Natural killer cell treated with Interleukin-12 subunit alpha and Interleukin-12 subunit beta and Interleukin-15 and Interleukin-18, amount 100 ng/mL, for 72 hours (primary cell): ENCODE measurements at places on chromosomes 3 and 15. TPM values are rescaled to one million over a fixed set of nuclear protein-coding genes. Genes with fewer than 3 reads are reported as not detected.

- peak overlapping the region; percentile 99 for H3K4me3 ChIP-seq
- no peak overlapping the region for H3K27ac ChIP-seq
- no peaks in the 10 kb centered on the region for H3K27me3 ChIP-seq
- H3K36me3 ChIP-seq: peaks cover 22% of the 10 kb centered on the region
- peaks cover 70% of the 10 kb centered on the region for H3K4me1 ChIP-seq
Measured at GRCh38 chr15:70095408-70096214, 2.1 kb downstream of the TLE3 start.

The TIPIN gene
- total RNA-seq: 28.4 TPM

The PLSCR2 gene
- not detected for total RNA-seq

The RTP2 gene
- total RNA-seq: not detected

DNA sequence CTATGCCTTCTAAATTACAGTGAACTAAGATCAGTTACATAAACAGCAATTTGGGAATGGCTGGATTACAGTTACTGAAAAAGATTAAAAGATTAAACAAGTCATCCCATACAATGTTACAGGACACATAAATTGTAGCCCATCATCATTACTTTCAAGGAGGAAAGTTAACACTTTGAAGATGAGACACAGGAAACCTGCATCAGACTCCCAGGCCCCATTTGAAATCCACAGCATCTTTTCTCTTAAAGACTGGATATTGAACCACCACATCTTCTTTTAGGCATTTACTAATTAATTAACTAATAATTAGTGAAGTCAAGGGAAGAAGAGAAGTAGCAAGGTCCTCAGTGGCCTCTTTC, 170.2 kb downstream of the PLCL2 start:
- H3K36me3 ChIP-seq: peaks cover 37% of the 10 kb centered on the region
- peaks cover 45% of the 10 kb centered on the region for H3K4me1 ChIP-seq
- H3K27me3 ChIP-seq: no peaks in the 10 kb centered on the region
- peak overlapping the region; percentile 70 for H3K4me3 ChIP-seq

- peaks cover 13% of the 10 kb centered on the region for H3K4me1 ChIP-seq
- no peak for DNase-seq
- H3K27me3 ChIP-seq: no peaks in the 10 kb centered on the region
- peaks cover 5% of the 10 kb centered on the region for H3K36me3 ChIP-seq
- H3K4me3 ChIP-seq: no peak overlapping the region
Measured at GRCh38 chr3:47416041-47416440, 35.2 kb downstream of the PTPN23 start.
